ENCODE measurements at places on chromosomes 13 and 19.

GRCh38 chr13:76552807-76553206, 333.4 kb downstream of the KCTD12 start:
- no peak for DNase-seq

- no peak for DNase-seq
Observed at GRCh38 chr13:35164324-35164932, 222.4 kb downstream of the NBEA start.

- DNase-seq = no peak
Observed at GRCh38 chr13:83878691-83879430, 3.4 kb downstream of the SLITRK1 start.

GRCh38 chr13:113052971-113053370, 52.6 kb upstream of the F7 start:
- no peak for DNase-seq

- no peak for DNase-seq
Observed at GRCh38 chr13:43489233-43489632, 297.5 kb downstream of the ENOX1 start.

DNA sequence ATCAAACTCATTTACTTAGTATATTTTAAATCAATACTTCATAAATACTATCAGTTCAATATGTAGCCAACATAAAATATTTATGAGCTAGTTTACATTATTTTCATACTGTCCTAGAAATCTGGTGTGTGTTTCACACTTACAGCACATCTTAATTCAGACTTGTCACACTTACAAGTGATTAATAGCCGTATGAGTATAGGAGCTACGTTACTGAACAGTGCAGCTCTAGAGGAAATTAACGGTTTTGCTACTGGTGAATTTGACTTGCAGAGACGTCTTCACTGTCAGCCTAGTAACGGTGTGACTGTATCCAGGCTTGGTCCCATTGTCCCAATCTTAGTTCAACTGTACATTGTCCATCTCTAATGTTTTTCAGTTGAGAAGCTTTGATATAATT, 33.7 kb upstream of the POSTN start:
- no peak for DNase-seq

GRCh38 chr13:29532116-29532515, 63.4 kb downstream of the SLC7A1 start:
- DNase-seq = no peak

DNA sequence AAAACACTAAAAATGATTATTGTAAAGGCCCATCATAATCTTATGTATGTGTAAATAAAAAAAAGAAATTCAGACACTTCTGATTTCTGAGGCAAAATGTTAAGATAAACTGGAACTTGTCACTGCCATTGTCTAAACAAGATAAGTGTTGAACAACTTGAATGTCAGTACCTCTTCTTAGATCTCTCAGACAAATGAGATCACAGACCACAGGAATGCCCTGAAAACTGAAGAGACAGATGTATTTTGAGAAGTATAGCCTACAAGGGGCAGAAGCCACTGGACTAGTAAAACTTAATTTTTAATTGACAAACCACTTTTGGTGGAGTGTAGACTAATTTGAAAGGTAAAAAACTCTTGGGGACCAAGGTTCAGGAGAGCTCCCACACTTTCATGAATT, 375.5 kb upstream of the SLITRK5 start:
- no peak for DNase-seq

Measured in NCI-H774 (cell line).